ENCODE measurements at places on chromosomes 11 and 22.

DNA sequence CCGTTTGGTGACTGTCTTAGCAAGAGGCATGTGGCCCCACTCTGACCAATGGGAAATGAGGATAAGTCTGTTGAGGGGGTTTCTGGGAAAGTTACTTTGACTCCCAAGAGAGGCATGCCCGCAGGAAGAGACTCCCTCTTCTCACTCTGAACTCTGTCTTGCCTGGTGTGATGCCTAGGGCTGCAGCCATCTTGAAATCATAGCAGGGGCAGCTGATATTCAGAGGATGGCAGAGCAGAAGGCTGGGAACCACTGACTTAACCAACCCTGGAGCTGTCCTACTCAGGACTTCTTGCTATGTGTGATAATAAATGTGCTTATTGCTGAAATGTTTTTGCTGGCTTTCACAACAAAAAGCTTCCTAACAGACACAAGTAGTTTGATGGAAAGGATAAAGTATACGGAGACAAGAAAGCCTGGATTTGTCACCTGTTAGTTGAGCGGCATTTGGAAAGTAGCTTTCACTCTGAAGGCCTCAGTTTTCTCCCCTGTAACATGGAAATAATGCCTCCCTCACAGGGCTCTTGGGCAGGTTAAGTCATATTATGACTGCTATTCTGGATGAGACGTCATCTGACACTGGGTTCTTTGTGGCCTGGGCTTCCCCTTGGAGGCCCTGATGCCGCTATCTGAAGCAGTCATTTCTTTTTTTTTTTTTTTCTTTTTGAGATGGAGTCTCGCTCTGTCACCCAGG lies 128.5 kb downstream of the CEP164 start:
- DNase-seq, result no peak

GRCh38 chr11:21625982-21626381 lies 566.9 kb upstream of the ANO5 start:
- no peak for DNase-seq

DNA sequence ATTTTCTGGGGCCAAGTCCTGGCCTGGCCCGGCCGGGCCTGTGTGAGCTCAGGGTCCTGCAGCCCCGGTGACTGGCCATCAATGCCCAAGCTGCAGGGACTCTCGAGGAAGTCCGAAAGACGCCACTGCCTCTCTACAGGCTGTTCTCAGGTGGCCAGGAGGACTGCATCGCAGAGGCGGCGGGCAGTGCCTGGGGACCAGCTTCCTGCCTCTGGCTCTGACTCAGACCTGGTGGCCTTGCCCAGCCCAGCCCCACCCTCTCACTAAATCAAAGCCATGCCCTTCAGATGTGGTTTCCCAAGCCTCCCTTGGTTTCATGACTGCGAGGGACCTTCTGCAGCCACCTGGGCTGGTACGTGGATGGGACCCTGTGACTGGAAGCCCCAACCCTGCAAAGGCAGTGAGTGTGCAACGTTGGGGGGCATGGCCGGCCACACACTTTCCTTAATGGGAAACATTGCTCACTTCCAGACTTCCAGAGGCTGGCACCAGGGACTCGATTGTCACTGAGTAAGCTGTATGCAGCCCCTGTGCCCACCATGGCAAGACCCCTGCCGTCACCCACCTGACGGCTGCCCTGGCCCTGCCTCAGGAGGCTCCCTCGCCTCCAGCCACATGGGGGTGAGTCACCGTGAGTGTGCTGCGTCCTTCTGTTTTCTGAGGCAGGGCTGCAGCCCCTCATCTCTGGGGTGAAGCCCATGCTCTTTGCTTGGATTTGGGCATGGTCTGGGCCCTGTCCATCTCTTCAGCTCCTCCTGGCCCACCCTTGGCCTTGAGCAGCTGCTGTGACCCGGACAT lies 6.0 kb upstream of the FGF3 start:
- no peak for DNase-seq

- DNase-seq, result no peak
These were observed 71.4 kb downstream of the BUD13 start for GRCh38 chr11:116701297-116701801.

DNA sequence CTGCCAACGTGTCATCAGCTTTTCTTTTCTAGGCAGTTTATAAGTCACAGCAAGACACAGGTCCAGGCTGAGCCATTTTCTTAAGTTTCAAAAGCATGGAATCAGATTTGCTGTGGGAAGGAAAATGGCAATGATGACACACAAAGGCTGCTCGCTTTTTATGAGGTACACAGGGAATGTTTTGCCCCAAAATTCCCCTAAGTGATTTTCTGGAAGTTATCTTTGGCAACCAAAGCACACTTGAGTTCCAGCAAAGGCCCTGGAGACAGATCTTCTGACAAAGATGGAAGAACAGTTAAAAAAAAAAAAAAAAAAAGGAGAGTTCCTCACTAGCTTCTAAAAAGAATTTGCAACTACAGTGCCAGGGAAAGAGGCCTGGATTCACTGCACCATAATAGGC lies 260.8 kb downstream of the LARGE1 start:
- DNase-seq, result no peak

GRCh38 chr11:67113231-67113721 lies 5.8 kb upstream of the KDM2A start:
- no peak for DNase-seq

GRCh38 chr11:64814712-64815187 lies 4.4 kb upstream of the MEN1 start:
- no peak for DNase-seq

- DNase-seq, result no peak
These were observed 169.4 kb downstream of the MYO18B start for GRCh38 chr22:25911243-25911972.

DNA sequence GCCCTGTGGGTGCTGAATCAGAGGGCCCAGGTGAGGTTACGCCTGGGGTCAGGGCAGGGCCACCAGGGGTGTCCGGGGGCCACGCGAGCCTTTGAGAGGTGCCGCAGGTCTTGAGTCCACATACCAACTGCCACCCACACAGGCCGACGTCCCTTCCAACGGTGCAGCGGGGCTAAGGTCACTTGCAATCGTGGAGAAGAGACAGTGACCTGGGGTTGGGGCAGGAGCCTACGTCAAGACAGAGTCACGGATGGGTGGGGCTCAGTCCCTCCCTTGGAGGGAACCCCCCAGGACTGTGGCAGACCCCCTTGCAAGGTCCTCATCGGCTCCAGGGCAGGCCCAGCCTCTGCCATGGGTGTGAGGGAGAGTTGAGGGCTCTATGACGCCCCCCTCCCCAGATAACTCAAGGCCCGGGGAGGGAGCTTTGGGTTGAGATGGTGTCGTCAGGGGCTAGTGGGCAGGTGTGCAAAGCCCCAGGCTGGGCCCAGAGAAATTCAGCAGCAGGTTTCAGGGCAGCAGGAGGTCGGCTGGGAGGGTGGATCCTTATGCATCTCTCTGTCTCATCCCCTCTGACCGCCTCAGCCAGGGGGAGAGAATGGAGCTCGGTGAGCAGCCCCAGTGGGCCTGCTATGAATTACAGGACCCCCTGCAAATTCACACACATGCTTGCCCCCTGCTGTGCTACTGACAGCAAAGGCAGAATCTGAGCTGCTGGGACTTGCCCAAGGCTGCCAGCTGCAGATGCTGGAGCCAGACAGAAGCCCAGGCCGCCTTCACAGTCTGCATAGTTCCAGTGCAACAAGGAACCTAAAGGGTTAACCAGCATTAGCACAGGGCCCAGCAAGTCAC lies 60.0 kb downstream of the MYEOV start:
- no peak for DNase-seq

GRCh38 chr11:75663808-75664207 lies 5.0 kb downstream of the MAP6 start:
- no peak for DNase-seq
